ENCODE measurements at places on chromosomes 5 and 9.

GRCh38 chr9:875119-875962 is 33.8 kb downstream of the DMRT1 start:
- DNase-seq: no peak

GRCh38 chr9:9950813-9951212 is 662.0 kb downstream of the PTPRD start:
- DNase-seq: no peak

GRCh38 chr9:5563886-5564285 is 53.6 kb downstream of the PDCD1LG2 start:
- no peak for DNase-seq

DNA sequence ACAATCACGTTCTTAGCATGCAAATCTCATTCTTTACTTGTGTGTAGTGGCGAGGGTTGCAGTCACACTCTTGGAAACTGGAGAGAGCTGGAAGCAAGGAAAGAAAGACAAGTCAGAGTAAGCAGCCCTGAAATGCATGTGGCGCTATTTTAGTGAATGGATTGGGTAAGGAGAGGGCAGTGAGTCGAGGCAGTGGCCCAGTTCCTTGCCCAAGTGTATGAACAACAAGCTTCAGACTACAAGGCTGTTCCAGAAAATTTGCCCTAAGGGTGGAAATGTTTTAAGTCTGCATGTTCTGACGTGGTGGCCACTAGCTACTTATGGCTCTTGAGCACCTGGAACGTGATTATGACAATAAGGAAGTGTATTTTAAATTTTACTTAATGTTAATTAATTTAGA is 59.4 kb upstream of the PTPN3 start:
- DNase-seq: no peak

GRCh38 chr5:74945561-74946165 is 79.5 kb upstream of the FAM169A start:
- DNase-seq: no peak

DNA sequence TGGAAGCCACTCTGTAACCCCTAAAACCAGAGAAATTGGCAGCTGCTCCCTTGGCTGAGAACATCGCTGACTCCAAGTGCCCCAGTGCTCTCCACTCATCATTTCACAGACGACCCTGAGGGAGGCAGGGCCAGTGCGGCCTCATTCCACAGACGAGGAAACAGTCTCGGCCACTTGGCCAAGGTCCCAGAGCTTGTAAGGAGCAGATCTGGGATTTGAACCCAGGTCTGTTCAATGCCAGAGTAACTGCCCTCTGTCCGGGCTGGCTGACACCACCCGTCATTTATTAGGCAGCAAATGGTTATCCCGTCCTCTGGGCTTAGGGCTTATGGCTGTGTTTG is 19.9 kb upstream of the IER5L start:
- DNase-seq: no peak

DNA sequence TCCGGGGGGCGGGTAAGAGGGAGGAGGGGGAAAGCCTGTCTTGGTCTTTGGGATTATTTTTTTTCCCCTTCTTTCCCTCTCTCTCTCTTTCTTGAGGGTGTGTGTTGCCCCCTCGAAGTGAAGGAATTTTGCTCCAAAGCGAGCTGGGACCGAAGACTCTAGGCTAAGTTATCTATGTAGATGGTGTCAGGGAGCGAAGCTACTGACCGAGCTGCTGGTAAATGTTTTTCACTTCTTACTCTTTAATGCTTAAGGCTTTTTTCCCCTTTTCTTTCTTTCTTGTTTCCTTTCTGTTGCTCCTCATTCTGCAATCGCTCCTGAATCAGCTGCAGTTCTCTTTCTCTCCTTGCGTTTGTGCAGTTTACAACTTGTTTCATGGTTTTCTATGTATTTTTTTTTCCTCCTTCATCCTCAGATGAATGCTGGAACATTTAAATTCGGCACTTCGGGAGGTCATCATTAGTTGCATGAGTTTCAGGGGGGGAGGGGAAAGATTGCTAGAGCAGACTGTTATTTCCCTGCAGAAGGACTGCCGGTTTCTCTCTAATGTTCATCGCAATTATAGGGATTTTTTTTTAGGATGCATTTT is 1312.0 kb upstream of the WWC1 start:
- DNase-seq: no peak

DNA sequence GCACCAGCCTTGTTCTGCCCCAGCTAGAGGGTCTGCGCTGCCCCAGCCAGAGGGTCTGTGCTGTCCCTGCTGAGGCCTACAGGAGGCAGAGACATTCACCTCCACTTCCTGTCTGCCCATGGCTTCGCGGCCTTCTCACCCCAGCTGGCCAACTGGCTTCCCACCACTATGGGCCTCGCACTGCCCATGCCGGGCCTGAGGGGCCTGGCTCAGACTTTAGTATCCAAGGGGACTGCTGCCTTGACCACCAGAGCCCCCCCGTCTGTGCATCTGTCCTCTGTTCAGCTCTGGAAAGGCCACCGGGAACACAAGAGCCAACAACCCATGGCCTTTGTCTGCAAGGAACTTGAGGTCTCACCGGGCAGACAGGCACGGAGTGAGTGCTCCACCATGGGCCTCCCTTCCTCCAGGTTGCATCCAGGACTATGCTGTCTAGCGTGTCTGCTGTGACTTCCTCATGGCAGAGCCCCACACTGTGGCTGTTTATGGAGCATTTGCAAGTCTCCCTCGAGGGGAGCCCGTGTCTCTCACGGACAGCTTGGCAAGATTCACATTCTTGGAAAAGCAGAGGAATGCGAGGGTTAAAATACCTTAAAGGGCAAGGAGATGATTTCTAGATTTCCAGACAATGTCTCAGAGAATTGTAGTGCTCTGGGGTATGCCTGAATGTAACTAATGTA is 1.7 kb downstream of the DCANP1 start:
- DNase-seq: no peak

DNA sequence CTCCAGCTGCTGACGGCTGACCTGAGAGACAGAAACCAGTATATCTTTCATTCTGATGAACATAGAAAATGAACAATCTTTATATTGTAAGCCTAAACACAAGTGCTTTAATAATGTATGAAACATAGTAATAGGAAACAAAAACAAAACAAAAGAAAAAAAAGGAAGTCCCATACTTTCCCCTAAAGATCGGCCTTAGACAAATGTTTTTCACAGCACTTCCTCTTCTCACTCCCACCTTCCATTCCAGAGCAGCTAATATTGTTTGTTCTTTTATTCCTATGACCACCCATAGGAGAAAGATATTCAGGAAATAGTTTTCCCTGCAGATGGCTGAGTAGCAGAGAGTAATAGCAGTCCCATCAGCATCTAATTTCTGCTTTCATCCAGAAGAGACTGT is 194.4 kb upstream of the SLC27A6 start:
- no peak for DNase-seq

DNA sequence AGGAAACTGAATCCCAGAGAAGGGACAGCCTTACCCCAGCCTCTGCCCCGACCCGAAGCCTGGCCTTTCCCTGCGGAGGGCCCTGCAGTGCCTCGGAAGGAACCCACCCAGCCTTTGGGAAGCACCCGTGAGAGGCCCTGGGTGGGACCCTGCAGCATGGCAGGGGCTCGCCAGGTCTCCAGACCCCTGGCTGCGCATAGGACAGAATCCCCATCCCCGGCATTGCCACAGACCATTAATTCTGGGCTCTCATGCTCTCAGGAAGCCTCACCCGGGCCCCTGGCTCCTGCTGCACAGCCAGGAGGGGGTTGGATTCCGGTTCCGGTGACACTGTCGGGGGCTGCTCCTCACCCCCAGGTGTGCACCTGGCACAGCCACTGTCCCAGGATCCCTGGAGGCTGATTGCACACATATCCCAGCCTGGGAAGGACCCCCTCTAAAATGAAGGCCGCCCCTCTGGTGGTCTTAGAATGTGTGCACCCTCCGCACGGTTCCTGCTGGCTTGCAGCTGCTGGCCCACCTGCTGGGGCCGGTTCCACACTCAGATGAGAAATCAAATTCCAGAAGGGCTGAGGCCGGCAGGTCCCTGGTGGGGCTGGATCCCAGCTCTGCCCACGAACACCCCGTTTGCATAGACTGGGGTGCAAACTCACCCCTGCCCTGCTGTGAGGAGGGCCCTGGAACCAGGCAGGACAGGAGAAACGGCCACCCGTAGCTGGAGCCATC is 4.7 kb downstream of the EGFL7 start:
- DNase-seq: no peak

DNA sequence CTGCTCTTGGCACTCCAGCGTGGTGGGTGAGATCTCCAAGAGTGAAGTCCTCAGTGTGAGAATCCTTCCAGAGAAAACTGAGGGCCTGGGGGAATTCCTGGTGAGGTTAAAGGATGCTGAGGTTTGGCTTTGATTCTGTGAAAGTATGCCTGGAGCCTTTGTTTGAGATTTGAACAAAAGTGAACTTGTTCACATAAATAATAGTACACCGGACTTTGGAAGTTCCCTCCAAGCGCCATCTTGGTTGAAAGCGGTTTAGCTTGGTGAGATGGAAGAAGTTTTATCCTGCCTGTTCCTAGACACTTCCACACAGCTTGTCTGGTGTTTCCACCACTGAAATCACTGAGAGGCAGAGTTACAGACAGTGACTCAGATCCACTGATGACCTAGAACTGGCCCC is 286.4 kb downstream of the NTRK2 start:
- no peak for DNase-seq

- DNase-seq: no peak
These were observed 129.4 kb downstream of the FBN2 start for GRCh38 chr5:128408622-128409021.

DNA sequence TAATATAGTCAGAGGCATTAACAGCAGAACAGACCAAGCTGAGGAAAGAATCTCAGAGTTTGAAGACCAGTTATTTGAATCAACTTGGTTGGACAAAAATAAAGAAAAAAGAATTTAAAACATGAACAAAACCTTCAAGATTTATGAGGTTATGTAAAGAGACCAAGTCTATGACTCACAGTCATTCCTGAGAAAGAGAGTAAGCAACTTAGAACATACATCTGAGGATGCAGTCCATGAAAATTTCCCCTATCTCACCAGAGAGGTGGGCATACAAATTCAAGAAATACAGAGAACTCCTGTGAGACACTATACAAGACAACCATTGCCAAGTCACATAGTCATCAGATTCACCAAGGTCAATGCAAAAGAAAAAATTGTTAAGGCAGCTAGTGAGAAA is 17.4 kb upstream of the C9orf72 start:
- no peak for DNase-seq

- DNase-seq: no peak
These were observed 1.2 kb downstream of the HAVCR1 start for GRCh38 chr5:157057459-157058370.

GRCh38 chr5:51347704-51348103 is 35.5 kb upstream of the ISL1 start:
- DNase-seq: no peak

GRCh38 chr5:1536322-1536845 is 12.6 kb upstream of the LPCAT1 start:
- peak; percentile 63 for DNase-seq

- DNase-seq: no peak
These were observed 509.2 kb downstream of the ZNF608 start for GRCh38 chr5:124237206-124237695.

DNA sequence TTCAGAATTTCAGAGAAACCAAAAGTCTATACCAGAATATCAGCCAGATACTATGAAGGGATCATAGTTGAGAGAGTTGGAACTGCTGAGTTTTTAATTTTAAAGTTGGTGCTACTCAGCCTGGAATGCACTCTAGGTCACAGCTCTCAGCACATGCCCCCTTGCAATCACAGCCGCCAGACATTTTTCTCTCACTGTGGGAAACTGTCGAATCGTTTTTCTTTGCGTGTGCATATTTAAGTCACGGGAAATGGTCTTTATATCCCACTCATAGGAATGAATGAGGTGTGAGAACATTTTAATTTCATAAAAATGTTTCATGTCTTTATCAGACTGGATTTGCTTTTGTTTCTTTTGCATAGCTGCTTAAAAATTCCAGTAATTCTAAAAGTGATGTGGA is 12.2 kb upstream of the SPDL1 start:
- no peak for DNase-seq

- DNase-seq: no peak
These were observed 445.4 kb upstream of the ITGA1 start for GRCh38 chr5:52342361-52342760.

- DNase-seq: no peak
These were observed 18.3 kb upstream of the NDST1 start for GRCh38 chr5:150489360-150490295.

- DNase-seq: peak; percentile 25
These were observed 31.7 kb upstream of the KCNMB1 start for GRCh38 chr5:170420806-170421412.

DNA sequence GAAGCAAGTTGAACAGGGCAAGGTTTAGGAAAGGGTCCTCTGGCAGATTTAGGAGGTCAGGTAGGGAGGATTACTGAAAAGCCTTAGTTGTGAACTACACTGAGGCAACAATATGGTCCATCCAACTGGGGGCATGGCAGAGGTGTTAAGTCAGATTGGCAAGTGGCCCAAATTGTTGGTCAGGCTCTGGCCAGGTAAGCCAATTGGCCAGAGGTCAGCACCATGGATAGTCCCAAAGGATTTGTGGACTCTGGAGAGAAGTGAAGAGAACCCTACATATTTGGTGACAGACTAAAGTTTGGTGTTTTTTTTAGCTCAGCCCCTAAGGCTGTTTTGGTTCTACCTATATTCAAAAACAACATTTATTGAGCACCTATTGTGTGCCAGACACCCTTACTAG is 39.1 kb upstream of the RASGRF2 start:
- no peak for DNase-seq

GRCh38 chr5:135533794-135534193 is 2.0 kb downstream of the NEUROG1 start:
- no peak for DNase-seq

GRCh38 chr9:76571288-76571687 is 112.3 kb downstream of the GCNT1 start:
- DNase-seq: no peak

GRCh38 chr9:136726118-136726517 is 13.7 kb downstream of the DIPK1B start:
- DNase-seq: no peak

GRCh38 chr9:5712651-5713390 is 83.9 kb downstream of the RIC1 start:
- DNase-seq: no peak

- peak; percentile 73 for DNase-seq
These were observed 22.0 kb downstream of the ENHO start for GRCh38 chr9:34500623-34501267.

GRCh38 chr5:38666668-38667498 is 110.4 kb upstream of the LIFR start:
- DNase-seq: no peak

- no peak for DNase-seq
These were observed 104.6 kb downstream of the INSYN2B start for GRCh38 chr5:169875731-169876130.

GRCh38 chr5:138258704-138259292 is 15.6 kb downstream of the GFRA3 start:
- no peak for DNase-seq
